Stimulated activated CD4-positive, alpha-beta T cell treated with anti-CD3 and anti-CD28 coated beads, Interleukin-1b, Interleukin-23, amount 100 ng/mL, for 4 hours (primary cell): ENCODE measurements at places on chromosomes 5 and 9.

DNA sequence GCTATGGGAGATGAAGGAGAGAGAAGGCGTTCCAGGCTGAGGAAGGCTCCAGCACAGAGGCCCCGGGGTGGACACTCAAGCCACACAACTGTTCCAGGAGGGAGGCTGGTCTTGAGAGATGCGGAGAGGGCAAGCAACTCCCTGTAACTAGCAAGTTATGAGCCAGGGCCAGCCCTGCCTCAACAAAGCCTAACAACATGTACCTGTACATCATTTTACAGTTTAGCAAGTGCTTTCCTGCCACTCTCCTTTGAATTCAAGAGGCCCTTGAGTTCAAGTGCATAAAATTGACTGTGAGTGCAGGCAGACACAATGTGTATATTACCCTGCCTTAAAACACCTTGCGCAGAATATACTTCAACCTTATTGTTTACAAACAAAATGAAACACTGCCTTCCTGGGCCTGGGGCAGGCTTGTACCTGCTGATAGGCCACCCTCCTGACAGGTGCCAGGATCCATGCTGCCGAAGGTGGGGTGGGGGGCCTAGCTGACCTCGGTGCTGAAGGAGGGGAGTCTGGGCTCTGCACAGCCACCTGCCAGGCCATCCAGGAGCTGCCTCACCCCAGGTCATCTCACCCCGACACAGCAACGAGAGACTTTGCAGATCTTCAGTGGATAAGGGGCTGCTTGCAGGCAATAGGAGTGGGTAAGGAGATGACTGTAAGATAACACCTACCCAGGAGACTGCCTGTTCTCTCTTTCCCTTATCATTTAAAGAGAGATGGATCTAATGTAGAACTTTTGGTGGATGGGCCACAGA, 80.0 kb downstream of the PPARGC1B start:
- DNase-seq: no peak

DNA sequence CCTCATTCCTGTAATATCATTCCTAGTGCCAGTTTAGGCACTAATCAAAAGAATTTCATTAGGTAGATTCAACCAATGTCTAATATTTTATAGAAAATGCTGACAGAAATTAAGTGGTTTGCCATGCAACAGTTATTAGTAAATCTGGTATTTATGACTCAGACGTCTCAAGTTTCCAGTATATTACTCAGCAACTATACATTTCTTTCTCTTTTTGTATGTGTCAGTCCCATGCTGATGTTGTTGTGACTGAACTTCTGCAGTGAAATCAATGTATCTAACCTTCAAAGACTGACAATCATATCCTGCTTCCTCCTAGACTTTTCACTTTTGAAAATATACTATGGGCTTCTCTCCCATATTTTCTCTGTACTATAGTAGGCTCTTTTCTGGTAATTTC, 822.5 kb downstream of the NR2F1-AS1 start:
- no peak for DNase-seq

DNA sequence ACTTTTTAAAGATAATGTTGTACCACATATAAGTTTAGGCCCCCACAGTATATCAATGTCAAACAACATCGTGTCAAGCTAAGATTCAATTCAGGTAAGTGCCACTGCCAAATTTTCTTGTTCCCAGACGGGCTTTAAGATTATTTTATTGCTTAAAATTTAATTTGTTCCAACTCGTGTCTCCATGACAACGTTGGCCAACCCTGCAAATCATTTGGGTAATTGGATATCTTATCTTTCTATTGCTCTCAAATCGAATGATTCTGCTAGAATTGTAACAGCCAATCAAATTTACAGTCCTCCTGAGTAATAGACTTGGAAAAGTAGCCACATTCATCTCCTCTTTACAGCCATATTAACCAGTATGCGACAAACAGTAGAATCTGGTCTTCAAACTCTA, 19.5 kb downstream of the TLE1 start:
- no peak for DNase-seq

- DNase-seq: no peak
Measured at GRCh38 chr5:54988817-54989216, 3.4 kb upstream of the ESM1 start.

DNA sequence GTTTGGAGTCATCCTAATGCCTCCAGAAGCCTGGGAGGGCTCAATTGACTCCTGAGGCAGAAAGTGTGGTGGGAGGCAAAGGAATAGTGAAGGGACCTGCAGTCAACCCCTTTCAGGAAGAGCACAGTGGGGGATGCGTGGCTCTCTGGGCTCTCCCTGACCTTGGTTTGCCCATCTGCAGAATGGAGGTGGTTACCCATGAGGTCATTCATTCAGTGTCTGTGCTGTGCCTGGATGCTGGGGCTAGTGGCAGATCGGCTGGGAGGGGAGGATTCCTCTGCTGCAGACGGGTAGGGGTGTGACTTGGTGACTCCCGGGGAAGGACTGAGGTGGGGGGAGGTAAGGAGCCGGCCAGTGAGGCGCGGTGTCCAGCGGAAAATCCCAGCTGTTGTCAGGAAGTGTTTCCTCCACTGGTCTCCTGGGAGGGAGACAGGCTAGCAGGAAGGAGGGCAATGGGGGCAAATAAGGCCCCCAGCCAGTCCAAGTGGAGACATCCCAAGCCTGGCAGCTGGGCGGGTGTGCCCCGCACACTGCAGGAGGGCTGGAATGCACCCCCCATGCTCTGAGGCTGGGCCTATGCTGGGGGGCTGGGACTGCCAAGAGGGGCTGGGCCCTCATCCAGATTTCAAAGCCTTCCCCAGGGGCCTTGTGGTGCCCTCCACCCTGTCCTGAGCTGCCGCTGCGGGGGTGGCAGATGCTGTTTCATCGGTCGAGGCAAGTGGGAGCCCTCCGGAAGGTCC, 10.9 kb downstream of the CXXC5 start:
- DNase-seq: no peak

- no peak for DNase-seq
Measured at GRCh38 chr5:179406031-179406961, 61.0 kb upstream of the ADAMTS2 start.

- no peak for DNase-seq
Measured at GRCh38 chr9:128636556-128637530, 19.8 kb downstream of the DYNC2I2 start.

- no peak for DNase-seq
Measured at GRCh38 chr9:88523056-88523455, 11.9 kb upstream of the NXNL2 start.

GRCh38 chr9:95441081-95441480, 75.7 kb downstream of the PTCH1 start:
- DNase-seq: no peak

GRCh38 chr9:37437010-37437409, 14.5 kb downstream of the GRHPR start:
- DNase-seq: no peak

DNA sequence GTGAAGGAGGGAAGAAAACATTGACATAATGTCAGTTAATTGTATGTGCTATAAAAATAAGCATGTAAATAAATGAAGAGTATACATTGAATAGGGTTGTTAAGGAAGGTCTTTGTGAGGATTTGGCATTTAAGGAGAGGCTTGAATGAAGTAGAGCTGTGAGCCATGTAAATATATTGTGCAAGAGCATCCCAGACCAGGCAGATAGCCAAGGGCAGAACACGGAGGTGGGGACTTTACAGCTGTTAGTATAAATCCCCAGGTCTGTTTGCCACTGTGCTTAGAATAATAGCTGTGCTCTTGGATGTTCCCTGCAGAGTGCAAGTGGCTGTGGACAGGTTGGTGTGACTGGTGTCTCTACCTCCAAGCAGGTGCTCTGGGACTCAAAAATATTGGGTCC, 211.7 kb downstream of the LRRC70 start:
- no peak for DNase-seq

DNA sequence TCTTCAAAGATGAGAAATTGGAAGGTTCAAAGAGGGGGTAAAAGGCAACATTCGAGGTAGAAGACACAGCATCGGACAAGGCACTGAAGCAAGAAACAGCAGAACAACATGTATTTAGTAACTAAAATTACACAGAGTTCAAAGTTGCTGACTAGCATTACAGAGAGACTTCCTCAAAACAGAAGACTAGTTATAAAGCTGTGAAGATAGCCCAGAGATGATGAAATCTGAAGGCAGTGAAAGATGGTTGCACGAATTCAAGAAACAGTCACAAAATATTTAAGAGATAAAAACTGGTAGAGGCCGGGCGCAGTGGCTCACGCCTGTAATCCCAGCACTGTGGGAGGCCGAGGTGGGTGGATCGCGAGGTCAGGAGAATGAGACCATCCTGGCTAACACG, 16.3 kb downstream of the MAPKAP1 start:
- DNase-seq: no peak
